ENCODE measurements at places on chromosomes 7 and 10.

DNA sequence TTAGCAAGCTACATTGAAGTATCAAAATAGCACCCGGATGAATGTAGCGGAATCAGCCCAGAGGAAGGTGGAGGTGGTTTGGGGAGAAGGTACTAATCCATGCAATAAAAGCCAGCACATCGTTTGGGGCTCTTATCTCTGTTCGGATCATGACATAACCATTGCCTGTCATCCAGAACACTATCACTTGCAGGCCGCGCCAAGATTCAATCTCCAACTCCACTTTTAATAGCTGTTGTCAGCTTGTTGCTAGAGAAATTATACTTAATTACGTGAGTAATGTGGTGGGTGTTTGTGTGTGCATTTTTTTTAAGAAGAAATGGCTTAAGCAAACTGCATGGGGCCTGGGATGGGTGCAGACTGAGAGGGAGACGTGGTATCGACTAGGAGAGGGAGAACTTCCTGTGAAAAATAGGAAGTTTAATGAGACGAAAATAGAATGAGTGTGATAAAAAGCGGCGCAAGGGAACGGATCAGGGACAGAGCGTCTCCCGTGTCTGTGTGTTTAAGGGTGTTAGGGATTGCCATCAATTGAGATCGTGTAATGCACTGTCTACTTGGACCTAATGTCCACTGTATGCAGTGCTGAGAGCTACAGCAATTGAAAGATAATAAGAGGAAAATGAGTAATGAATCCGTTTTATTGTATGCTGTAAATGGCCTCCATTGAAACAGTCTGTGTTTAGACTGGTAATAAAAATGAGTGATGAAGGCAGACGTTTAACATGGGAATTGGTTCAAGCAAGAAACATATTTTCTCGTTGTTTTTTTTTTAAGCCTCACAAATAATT is 27.6 kb upstream of the SFMBT2 start:
- no peak for DNase-seq

- no peak for DNase-seq
Measured at GRCh38 chr7:45435846-45436245, 138.3 kb upstream of the ADCY1 start.

DNA sequence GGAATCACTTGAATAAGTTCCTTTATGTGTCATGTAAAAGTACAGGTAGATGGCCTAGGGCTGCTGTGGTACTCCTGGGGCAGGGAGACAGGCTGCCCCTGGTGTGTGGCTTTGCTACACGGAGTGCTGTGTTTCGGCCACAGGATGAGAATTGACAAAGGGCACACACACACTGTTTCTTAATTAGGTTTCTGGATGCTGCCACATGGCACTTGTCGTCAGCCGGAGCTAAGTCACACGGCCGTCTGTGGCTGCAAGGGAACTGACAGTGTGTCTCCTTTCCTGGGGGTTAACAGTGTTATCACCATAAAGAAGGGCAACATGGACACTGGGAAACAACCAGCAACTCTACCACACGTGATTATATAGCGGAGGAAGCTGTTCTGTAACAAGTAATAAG is 55.7 kb upstream of the CREB5 start:
- no peak for DNase-seq

DNA sequence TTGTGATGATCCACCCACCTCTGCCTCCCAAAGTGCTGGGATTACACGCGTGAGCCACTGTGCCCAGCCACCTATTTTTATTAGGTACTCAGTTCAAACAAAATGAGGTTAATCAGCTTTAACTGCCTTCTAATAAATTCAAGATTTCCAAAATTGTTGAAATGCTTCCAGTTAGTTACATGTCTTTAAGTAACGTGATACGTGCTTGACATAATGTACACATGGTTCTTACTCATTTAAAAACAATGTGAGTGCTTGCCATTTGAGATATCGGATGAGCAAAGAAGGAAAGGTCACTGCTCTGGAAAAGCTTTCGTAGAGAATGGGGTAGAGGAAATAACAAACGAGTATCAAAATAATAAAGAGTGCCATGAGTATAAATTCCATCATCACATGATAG is 83.6 kb downstream of the KMT2E start:
- DNase-seq = no peak

- peak; percentile 10 for DNase-seq
Measured at GRCh38 chr10:86188796-86189558, 177.6 kb downstream of the GRID1 start.

DNA sequence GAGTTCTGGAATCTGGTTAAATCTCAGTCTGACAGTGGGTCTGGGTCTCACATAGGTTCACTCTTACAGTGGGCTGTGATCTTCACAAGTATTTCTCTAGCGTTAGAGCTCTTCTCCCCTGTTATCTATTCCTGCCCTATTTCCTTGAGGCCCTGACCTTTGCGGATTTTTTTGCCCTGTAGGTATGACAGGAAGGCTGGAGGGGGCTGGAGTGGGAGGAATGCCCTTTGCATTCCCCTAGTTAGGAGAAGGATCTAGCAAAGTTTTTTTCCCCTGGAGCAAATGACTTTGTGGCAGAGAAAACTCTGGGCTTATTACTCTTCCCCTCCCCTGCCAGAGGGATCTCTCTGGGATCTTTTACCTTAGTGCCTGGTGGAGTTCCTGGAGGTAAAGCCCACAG is 49.2 kb downstream of the GALNT11 start:
- no peak for DNase-seq

DNA sequence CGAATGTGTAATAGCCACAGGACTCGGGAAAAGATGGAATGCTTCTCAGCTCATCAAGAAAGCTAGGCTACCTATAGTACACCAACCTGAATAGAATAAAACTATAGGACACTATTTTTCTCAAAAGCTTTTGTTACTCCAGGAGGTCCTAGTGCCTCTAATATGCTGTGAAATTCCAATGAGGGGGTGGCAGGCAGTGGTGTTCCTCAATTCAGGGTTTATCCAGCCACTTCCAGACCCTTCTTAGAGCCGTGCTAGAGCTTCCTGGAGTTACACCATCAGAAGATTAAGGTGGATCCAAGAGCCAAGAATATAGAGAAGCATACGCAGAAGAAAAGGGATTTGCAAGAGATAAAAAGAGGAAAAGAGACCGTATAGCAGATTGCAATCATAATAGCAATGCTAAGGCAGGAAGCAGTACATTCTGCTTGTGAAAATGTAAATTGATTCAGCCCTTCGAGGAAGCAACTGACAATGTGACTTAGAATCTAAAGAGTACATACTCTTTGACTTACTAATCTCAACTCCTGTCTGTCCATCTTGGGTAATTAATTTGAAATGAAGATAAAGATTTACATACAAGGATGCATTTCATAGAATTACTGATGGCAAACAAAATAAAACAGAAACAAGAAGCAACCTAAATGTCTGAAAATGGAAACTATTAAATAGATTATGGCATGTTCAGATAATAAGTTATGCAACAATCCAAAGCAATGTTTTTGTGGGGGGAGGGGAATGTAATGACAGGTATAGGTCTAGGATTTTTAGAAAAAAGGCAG is 2.1 kb downstream of the ST8SIA6 start:
- no peak for DNase-seq

GRCh38 chr7:90766814-90767564 is 170.9 kb downstream of the CDK14 start:
- peak; percentile 28 for DNase-seq

GRCh38 chr7:74365322-74366022 is 76.3 kb downstream of the CLIP2 start:
- DNase-seq = peak; percentile 68

DNA sequence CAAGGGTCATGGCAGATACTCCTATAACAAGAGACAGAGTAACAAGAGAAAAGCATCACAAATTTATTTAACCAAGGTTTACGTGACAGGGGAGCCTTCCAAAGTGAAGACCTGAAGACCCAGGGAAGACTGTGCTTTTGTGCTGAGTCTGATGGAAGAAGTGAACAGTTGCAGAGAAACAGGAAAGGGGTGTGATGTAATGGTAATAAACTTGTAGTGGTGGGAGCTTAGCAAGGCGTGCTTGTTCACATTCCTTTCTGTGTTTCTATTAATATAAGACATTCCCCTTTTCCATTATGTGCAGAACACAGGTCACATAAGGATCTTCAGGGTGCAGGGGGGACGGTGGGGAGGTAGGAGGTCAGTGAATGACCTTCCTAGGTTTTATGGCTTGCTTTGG is 25.5 kb upstream of the C10orf67 start:
- DNase-seq = no peak

DNA sequence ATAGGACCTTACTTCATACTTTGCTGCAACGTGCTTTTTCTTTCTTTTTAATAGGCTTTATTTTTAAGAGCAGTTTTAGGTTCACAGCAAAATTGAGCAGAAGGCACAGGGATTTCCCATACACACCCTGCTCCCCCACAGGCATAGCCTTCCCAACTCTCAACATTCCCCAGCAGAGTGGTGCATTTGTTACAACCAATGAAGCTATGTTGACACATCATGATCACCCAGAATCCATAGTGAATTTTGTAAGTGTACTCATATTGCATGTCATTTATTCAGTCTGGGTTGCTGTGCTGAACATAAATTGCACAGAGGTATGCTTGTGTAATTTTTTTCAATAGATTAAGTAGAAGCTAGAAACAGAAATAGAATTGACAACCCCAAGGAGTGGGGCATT is 327.3 kb downstream of the INHBA start:
- no peak for DNase-seq

- DNase-seq = no peak
Measured at GRCh38 chr7:100962537-100962936, 6.8 kb upstream of the MUC12 start.

GRCh38 chr7:152869041-152869676 is 109.6 kb downstream of the ACTR3B start:
- DNase-seq = no peak

DNA sequence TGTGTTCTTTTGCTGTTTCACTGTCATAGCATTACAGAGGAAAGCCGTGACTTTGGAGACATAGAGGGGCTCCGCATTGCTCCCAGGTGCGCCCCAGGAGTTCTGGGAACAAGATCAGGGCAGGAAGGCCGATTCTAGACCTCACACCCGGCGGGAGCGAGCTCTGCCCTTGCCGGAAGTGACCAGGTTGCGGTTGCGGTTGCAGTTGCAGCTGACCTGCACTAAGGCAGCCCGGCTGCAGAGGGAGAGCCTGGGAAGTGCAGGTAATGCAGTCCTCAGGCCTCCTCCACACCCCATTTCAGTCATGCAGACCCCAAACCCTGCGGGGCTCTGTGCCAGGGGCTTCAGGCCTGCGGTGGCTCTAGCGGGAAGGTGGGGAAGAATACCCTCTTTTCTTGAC is 130.0 kb upstream of the LANCL2 start:
- DNase-seq = no peak

DNA sequence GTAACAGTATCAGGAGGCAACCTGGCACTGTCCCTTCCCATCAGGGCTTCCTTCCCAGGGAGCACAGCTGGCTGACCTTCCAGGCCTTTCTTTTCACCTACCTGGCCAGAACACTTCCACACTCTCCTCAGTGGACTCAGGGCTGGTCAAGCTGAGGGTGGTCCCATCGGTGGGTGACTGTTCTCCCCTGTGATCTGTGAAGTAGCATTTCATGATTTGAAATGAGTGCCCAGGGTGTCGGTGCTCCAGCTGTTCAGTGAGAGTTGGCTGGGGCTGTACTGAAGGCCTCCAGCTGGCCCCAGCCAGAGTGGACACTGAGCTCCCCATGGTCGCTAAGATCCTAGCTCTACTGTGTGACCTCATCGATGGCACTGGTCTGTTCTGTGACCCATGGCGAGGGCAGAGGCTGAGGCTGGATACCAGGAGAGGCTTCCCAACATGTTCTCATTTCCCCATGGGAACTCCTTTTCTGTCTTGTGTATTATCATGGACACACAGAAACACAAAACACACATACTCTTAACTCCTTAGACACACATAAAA is at the start of gene FAM170B:
Gene FAM170B (minus strand): TSS at position 316 of the 543 bp plus-strand sequence. CDS start 103 bp downstream, at position 213.
- no peak for DNase-seq
